HFF-Myc (cell line): ENCODE measurements at places on chromosomes 5 and 9.
A peak's percentile ranks its signal among the peaks of the same experiment; 100 is the strongest.

- DNase-seq: no peak
These were observed 35.8 kb downstream of the C5orf15 start for GRCh38 chr5:133932441-133933168.

DNA sequence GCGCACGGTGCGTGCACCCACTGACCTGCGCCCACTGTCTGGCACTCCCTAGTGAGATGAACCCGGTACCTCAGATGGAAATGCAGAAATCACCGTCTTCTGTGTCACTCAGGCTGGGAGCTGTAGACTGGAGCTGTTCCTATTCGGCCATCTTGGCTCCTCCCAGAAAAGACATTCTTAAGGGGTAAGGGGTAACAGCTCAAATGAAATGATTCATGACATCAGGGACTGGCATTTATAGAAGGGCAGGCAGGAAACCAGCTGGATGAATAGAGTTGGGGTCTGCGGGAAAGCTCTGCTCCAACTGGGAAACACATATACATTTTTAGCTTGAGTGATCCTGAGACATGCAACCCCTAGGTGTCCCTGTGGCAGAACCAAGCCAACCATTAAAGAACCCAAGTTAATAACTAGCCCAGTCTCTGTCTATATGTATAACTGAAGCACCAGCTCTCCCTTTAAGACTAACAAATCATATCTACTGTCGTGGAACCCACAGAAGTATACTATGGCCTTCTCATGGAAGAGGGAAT lies 119.3 kb downstream of the LMNB1 start:
- DNase-seq: no peak

GRCh38 chr9:4259489-4259888 lies 40.4 kb downstream of the GLIS3 start:
- DNase-seq: no peak

- no peak for DNase-seq
These were observed 152.8 kb downstream of the ADAMTS12 start for GRCh38 chr5:33738967-33739366.

GRCh38 chr5:108747774-108748400 lies at the start of gene FER:
Gene FER, plus strand, starts transcription at chr5:108747897. Its CDS starts 50,286 bp downstream, at chr5:108798183.
- peak; percentile 15 for DNase-seq

DNA sequence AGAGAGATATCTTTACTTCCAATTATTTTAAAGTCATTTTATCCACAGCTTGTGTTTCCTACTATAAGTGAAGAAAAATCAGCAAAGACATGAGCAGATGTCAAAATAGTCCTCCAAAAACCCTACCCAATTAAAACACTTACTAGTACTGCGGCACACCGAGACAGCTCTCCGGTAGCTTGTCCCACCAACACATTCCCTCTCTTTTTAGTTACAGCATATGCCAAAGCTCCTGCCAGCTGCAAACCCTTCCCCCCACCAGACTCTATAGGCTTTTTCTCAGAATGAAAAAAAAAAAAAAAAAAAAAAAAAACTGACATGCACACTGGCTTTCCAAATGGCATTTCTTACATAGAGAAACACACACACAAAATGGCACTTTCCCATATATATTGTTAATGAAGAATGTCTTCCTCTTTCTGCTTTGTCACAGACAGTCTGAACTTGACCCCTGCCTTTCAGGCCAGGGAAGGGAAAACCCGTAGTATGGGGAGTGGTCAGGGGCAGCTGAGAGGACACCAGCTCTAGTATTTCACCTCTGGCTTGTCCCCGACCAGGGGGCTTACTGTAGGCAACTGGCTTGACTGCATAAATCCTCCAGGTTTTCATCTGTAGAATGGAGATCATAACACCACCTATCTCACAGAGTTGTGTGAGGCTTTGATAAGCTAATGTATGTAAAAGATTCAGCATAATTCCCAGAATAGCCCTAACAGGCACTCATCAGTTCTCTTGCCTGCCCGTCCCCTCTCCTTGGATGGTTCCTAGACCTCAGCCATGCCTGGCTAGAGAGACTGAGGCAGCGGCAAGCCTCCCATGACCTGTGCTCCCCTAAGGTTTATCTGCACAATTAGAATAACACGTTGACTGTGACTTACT lies 233.6 kb downstream of the CRB2 start:
- no peak for DNase-seq

GRCh38 chr9:131349522-131349880 lies 44.4 kb upstream of the PRRC2B start:
- DNase-seq: no peak

DNA sequence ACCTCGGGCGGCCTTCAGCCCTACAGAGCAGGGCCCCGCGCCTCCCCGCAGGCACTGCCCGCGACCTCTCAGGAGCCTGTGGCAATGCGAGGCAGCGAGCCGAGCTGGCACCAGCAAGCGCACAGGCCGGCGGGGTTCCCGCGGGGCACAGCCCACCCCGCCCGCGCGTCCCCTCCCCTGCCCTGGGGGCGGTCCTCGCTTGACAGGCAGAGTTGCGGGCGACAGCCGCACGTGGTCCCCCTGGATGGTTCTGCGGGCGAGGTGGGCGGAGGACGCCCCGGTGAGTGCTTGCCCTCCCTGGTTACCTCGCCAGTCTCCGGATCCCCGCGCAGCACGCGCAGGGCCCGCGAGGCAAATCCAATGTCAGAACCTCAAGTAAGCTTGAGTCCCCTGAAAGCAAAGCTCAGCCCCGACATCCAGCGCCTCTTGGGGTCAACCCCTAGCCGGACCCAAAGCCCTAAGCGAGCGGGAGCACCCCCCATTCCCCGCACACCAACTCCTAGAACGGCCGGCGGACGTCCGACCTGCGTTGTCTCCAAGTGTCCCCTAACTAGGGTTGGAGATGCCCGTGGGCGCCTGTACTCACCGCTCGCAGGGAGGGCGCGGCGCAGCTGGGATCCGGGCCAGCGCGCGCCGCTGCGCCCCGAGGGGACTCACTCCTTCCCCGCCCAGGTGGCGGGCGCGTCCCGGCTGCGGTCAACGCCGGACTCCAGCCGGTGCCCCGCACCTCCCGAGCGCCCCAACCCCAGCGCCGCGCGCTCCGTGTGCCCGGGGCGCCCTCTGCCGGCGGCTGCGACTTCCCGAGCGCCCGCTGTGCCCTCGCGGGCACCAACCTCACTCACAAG lies at the start of gene DRD1:
DRD1 (minus strand) TSS at position 123 of the 845 bp plus-strand sequence. CDS start 1,083 bp downstream, outside the sequence.
- no peak for DNase-seq

DNA sequence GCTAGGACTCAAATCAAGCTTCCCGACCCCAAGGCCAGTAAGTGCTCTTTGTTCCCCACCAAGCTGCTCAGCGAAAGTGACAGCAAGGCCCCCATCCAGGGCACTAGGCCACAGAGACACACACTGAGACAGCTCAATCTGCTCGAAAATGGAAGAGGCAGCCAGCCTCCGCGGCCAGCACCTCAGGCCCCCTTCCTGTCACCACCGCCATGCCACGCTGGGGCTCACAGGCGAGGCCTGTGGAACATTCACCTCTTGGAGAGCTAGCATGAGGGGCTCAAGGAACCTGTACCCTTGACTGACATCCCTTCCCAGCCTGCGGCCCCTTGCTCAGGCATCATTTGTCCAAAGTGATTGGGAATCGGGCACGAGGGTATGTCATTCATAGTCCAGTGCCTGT lies 71.4 kb downstream of the PAX5 start:
- no peak for DNase-seq

DNA sequence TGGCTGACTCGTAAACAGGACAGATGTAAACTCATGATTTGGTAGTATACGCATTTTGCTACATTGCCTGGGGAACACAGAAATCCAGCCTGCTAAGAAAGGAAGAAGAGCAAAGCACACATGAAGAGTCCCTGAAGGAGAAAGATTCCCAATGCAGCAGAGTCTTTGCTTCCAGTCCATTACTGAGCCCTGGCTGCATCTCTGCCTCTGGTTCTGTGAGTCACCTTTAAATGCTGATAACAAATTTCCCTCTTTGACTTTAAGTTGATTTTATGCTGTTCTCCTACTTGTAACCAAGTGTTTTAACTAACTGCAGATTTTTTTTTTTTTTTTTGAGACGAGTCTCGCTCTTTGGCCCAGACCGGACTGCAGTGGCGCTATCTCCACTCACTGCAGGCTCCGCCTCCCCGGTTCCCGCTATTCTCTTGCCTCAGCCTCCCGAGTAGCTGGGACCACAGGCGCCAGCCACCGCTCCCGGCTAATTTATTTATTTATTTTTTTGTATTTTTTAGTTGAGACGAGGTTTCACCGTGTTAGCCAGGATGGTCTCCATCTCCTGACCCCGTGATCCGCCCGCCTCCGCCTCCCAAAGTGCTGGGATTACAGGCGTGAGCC lies 8.5 kb upstream of the PRXL2C start:
- DNase-seq: no peak

DNA sequence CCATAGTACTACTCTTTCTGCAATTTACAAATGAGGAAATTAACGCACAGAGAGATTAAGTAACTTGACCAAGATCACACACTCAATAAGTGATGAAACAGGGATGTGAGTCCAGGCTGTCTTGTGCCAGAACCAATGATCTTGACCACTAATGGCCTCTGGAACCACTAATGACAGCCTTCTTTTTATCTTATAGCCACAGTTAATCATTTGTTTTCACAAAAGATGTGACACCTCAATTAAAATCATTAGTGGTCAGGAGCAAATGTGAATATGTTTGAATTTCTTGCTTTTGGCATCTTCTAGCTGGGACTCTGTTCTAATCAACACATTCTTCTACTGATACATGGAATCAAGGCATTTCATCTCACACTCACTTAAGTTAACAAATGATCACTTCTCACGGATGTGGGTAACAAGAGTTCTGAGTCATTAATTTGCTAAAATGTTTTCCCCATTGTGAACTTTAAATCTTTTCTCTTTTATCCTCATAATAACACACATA lies 102.7 kb upstream of the CD180 start:
- DNase-seq: no peak

DNA sequence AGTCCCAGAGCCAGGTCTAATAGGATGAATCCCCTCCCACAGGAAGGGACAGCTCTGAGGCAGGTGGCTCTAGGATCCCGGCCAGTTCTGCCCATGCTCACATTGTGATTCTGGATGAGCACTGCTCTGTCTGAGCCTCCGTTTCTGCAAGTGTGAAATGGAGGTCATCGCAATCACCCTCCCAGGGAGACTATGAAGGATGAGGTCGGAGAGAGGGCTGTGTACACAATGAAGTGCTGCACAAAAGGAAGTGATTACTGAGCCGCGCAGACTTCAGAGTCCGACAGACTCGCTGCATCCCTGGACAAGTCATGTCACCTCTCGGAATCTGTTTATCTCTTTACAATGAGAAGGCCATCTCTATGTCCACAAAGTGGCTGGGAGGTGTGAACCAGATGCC lies 21.7 kb downstream of the LHX6 start:
- no peak for DNase-seq

GRCh38 chr5:76303921-76304320 lies 99.2 kb upstream of the IQGAP2 start:
- no peak for DNase-seq

DNA sequence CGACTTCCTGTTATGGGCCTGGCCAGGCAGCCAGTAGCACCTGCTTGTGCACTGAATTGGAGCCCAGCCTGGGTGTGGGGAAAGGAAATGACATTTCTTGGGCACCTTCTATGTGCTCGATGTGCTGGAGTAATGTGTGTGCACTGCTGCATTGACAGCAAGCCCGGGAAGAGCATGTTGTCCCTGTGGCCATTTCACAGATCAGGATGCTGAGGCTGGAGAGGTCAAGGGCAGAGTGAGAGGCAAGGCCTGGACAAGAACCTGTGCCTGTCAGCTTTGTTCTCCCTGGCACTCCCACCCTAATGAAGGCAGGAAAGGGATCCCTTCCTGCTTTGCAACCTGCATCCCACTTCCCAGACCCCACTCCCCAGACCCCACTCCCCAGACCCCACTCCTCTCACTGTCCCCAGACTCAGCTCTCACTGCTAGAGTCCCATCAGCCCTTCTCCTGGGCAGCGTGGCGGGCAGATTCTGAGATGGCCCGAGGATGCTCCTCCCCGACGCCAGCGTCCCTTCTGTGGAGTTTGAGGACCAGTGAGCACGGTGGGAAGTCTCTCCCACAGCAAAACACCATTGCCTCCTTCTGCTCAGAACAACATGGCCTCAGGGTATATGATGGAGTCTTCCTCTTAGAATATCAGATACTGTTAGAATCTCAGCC lies 49.6 kb downstream of the BARX1 start:
- DNase-seq: no peak

GRCh38 chr5:59503220-59503619 lies 390.3 kb downstream of the PDE4D start:
- DNase-seq: no peak

DNA sequence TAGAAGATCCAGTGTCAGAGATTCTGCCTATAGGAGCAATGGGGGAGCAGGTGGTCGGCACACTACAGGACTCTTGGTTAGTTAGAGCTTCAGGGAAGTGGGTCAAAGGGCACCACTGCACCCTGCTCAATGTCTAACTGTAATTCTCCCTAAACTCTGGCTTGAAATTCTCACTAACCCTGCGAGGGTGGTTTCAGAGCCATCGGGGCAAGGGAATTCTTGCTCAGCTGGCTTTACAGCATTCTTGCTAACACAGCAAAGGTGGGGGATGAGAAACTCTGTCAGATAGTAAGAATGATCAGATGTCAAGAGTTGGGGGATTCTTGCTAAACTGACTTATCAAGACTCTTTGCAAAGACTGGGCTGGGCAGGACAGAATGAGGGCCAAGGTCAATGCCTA lies 4.7 kb upstream of the ZNF354C start:
- no peak for DNase-seq

DNA sequence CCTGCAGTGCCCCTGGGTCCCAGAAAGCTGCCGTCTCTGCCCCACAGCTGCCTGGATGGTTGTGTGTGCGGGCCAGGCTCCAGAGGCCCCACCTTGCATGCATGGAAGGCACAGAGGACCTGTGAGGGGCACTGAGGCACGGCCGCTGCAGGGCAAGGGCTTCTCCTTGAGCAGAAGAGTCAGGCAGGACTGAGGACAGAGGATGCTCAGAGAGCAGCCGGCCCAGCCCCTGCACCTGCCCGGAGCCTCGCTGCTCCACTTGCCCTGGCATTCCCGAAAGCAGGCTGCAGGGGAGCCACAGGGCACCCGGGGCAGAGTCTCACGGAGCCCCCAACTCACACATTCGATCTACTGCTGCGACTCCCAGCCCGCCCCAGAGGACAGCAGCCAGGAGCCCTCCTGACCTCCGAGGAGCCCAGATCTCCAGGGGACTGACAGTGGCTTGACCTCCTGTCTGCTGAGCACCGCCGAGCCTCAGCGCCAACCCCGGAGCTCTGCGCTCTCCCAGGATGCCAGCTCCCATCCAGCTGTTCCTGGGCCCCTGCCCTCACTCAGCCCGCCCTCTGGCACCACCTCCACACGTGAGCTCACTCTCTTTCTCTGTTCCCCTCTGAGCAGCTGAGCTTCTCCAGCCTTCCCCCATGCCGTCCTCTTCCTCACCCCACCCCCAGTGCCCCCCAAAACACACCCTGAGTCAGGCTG lies 95.0 kb downstream of the KCNT1 start:
- no peak for DNase-seq
